Effector CD8-positive, alpha-beta T cell (primary cell): ENCODE measurements at places on chromosomes 3 and 15.

DNA sequence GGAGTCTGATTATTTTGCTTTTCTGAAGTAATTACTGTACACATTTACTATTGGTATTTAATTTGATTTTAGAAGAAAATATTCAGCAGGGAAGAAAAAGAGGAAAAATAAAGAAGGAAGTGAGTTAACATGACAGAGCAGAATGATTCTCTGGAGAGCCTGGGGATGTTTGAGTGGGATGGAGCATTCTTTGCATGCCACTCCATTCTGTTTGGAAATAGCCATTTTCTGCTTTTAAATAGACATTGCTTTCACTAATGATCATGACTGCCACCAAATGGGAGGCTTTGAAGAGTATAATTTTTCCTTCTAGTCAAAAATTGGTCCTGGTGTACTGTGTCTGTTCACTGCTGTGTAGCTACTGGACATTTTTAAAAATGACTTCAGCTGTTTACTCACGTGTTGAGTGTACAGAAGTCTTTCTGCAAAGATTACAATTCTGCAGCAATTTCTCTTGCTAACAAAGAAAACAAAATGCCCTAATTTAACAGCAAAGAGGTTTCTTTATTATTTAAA lies 196.1 kb downstream of the RYR3 start:
- DNase-seq, result no peak

- no peak for DNase-seq
These were observed 93.1 kb upstream of the RPL32 start for GRCh38 chr3:12934431-12934830.

DNA sequence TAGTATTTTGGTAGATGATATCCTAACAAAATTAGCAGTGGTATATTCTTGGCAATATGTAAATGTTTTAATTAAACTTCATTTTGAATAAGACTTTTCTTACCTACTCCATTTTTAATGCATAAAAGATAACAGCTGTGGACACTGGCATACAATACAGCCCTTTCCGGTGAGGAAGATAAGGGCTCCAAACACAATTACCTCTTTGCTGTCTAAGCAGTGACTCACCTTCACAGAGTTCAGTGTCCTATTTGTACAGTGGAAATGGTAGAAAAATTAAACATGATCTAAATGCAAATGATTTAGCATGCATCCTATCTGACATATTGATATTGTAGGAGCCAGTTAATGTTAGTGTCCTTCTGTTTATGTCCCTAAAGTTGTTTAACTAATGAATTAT lies 969.4 kb downstream of the PLOD2 start:
- DNase-seq, result no peak

DNA sequence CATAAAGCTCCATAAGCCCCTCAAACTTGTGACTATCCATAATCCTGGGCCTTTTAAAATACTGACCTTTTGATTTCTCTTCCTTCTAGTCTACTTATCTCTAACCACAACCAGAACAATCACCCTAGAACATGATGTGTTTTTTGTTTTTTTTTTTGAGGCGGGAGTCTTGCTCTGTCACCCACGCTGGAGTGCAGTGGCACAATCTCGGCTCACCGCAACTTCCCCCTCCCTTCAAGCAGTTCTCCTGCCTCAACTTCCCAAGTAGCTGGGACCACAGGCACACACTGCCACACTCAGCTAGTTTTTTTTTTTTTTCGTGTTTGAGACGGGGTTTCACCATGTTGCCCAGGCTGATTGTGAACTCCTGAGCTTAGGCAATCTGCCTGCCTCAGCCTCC lies 25.1 kb downstream of the VPS39 start:
- DNase-seq, result no peak

DNA sequence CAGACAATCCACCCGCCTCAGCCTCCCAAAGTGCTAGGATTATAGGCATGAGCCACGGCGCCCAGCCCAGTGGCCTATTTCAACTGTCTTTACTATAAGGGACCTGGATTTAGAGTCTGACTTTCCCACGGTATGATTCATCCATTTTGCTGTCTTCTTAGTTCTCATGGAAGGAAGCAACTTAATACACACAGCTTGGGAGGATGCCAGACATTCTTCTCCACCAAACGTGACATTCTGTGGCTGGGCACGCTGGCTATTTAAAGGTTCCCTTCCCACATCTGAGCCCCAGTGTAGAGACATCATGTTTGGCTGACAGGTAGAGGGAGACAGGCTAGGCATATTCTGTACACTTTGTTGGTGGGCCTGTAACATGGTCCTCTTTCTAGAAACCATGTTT lies 26.2 kb downstream of the FAM43A start:
- DNase-seq, result no peak

GRCh38 chr3:117622171-117622841 lies 912.7 kb downstream of the TUSC7 start:
- no peak for DNase-seq

GRCh38 chr15:43239732-43240491 lies 19.1 kb upstream of the EPB42 start:
- DNase-seq, result no peak

GRCh38 chr15:69074843-69075224 lies 60.3 kb downstream of the NOX5 start:
- no peak for DNase-seq

DNA sequence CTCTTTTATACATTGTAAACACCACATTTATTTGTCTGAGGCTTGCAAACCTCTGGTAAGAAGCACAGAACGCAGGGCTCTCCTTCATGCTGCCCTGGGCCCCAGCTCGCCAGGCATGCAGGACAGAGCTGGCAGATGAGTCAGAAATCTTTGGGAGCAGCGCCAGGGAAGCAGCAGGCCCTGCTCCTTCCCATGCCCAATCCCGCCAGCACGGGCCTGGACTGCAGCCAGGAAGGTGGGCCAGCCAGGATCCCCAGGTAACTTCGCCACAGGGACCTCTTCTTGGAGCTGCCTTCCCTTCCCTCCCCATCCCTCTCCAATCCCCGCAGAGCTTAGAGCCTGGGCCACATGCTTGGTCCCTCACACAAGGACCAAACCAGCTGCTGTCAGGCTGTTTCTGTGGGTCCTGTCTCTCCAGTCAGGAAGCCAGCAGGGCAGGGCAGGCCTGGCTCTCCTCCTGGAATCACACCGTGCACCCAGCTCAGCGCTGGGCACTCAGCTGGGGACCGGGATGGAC lies 8.8 kb downstream of the STOML1 start:
- no peak for DNase-seq

- no peak for DNase-seq
These were observed 199.7 kb upstream of the LRTM1 start for GRCh38 chr3:55127565-55127964.

DNA sequence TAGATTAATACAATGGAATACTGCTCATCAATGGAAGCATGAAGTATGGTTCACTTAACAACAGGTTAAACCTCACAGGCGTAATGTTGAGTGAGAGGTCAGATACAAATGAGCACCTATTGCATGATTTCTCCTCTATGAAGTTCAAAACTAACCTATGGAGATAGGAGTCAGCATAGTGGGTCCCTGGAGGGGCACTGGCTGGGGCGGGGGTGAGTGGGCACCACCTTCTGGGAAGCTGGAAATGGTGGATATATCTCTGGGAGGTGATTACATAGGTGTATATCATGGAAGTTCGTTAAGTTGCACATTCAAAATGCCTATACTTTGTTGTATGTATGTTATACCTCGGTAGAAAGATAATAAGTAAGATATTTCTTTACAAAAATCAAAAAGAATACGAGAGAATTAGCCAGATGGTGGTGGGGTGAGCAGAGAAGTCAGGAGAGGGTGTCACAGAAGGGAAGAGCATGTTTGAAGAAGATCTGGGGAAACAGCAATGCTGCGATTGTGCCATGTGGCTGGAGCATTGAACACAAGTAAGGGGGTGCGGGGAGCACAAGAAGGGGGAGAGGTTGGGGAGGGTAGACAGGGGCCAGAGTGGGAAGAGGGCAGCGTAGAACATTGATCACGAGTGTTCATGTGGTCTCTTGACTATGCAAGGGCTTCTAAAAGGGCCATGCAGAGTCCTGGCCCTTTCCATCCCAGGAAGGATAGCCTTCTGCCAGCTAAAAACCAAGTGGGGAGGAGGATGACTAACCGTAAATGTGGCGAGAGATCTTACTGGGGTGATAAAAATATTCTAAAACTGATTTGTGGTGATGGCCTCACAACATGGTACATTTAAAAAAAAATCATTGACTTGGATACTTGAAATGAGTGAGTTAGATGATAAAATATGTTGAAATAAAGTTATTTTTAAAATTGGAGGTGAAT lies 30.2 kb downstream of the ITGA11 start:
- DNase-seq, result no peak

GRCh38 chr3:173893066-173893465 lies 495.5 kb downstream of the NLGN1 start:
- no peak for DNase-seq

DNA sequence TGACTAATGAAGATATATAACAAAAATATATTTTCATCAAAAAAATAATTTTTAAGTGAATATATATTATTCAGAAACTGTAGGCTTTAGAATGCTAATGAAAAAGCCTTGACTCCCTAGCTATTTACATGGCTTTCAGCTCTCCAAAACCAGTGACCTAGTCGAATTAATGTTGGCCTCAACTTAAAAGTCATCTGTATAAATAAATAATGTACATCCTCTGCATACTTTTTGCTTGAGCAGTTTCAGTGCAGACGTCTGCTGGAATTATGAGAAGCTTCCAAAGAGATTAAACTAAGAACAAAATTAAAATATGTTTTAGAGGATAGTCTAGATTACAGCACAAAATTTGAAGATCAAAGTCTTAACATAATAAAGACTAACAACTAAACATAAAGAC lies 520.4 kb upstream of the ALCAM start:
- DNase-seq, result no peak

DNA sequence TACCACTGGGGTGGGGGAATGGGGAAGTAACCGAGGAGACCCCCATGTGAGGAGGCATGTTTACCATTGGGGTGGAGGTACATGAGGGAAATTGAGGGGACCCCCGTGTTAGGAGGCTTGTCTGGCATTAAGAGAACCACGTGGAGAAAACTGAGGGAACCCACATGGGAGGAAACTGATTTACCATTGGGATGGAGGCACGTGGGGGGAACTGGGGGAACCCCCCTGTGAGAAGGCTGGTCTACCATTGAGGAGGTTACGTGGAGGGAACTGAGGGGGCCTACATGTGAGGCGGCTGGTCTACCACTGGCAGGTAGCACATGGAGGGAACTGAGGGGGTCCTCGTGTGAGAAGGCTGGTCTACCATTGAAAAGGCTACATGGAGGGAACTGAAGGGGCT lies 159.4 kb downstream of the FBLN2 start:
- no peak for DNase-seq

DNA sequence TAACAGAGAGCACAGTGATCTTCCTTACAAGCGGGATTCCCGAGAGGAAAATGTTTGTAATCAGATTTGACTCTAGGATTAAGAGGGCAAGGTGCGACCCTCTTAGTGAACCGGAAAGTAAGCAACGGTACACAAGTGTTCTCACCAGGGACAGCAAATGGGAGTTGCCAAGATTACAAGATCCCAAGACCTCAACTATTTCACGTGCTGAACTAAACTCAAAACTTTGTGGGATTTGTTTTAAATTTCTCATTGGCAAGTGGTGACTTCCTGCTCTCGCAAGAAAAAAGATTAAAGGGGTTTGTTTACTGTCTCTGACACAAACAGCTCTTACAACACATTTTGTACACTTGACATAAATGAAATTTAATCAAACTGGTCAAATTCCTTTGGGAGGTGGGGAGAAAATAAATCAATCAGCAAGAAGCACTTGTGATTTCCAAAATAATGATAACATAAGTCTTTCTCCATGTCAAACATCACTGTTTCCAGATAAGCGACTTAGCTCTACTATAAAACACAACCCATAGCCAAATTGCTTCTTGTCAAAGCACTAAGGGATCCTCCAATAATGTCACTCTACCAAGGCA lies 2.2 kb upstream of the PGPEP1L start:
- DNase-seq, result no peak

DNA sequence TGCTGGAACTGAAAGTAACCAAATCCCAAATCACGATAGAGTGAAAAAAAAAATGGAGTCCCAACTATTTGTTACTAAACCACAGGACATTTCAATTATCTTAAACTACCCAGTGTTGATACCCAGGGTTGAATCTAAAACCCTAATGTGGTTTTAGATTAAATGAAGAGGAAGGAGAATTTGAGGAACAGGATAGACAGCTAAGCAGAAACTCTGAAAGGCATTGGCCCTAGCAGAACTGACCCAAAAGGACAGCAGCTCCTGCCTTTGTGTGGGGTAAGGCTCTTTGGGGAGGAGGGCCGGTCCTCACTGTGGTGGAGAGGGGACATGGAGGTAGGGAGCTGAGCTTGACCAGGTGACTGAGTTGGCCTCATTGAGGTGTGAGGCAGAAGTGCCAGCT lies 30.7 kb upstream of the SNRK start:
- DNase-seq, result no peak

DNA sequence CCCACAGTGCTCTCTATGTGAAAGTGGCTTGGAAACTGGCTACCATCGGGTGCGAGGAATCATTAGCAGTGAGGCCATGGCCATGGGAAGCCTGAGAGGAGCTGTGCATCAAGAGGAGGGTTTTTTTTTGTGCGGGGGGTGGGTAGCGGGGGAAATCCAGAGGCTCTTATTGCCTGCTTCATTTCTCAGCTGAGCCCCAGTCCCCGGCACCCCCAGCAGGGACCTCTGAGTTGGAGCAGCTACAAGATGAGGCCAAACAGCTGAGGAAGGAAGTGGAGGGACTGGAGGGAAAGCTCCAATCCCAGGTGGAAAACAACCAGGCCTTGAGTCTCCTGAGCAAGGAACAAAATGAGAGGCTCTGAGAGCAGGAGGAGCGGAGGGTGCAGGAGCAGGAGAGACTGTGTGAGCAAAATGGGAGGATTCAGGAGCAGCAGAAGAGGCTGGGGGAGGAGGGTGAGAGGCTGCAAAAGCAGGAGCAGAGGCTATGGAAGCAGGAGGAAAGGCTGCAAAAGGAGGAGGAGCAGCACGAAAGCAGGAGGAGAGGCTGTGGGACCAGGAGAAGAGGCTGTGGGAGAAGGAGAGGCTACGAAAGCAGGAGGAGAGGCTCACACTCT lies 76.7 kb downstream of the ADAMTS7 start:
- no peak for DNase-seq

DNA sequence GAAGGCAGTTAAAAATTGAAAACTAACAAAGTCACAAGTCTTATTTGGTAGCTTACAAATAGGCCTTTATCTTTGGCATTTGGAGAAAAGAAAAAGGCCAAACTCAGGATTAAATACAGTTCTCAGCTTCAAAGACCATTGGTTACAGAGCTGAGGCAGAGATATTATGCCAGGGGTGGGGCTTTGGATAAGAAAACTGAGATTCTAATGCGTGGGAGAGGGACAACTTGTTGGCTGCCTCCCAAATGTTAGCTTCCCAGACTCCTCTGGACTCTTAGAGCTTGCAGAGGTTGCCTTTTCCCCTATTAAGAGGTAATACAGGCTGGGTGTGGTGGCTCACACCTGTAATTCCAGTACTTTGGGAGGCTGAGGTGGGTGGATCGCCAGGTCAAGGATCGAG lies 231.8 kb downstream of the SQOR start:
- DNase-seq, result no peak
